AG20443 (cell line): ENCODE measurements at places on chromosomes 11 and 22.
A peak's percentile ranks its signal among the peaks of the same experiment; 100 is the strongest.

DNA sequence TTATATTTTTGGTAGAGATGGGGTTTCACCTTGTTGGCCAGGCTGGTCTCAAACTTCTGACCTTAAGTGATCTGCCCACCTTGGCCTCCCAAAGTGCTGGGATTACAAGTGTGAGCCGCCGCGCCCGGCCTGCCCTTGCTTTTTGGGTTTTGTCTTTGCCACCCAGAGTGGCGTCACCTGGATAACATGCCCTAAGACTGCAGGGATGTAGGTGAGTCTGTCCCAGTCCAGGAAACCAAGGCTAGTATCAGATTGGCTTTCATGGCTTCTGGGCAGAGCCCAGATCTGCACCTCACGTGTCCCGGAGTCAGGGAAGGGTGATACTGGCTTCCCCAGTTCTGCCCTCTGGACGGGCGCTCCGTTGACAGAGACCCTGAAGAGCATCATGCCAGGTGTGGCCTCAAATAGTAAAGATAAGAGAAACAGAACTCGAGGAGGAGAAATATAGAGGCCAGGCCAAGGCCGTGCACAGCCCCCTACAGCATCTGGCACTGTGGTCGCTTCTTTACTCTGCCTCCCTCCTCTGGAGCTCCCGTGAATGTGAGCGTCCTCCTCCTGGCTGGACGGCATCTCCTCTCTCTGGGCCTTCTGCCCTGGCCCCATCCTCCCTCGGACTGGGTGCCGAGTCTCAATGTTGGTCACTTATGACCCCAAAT lies 7.8 kb upstream of the APOBEC3B start:
- DNase-seq, result no peak

GRCh38 chr22:36659762-36660509 lies 43.6 kb downstream of the CACNG2 start:
- peak; percentile 94 for DNase-seq

- DNase-seq, result no peak
Observed at GRCh38 chr11:71342116-71342515, 89.7 kb upstream of the SHANK2 start.

DNA sequence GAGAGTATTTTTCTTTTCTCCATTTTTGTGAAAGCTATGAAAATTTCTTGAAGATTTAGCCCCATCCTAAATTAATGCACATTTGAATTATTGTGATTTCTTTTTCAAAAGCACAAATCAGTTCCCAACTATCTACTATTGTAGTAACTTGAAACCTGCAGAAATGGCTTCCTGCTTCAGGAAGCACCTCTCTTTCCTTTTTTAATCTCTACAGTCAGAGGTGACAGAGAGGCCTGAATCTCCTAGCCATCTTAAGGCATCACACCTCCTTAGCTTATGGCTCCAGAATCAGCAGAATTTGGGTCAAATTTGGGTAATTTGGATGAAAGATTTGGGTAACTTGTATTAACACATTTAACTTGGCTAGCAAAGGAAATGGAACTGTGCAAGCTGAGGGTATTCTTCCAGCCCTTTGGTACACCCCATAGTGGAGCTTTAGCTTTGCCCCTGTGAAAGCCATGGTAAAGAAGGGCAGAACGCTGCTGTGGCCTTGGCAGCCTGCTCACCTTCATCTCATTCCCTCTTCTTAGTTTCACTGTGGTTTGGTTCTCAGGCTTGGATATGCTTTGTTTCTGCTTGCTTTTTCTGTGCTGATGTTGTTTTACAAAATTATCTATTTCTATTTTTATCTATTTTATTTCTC lies 16.2 kb downstream of the TBCEL start:
- DNase-seq, result no peak

GRCh38 chr22:22558972-22559603 lies at the start of gene PRAME:
Gene PRAME, minus strand, starts transcription at chr22:22559265. Its CDS starts 2,433 bp downstream, at chr22:22556832.
- DNase-seq, result peak; percentile 47

GRCh38 chr11:84236436-84236835 lies 950.3 kb upstream of the CCDC90B start:
- no peak for DNase-seq
